ENCODE measurements at places on chromosomes 2 and 18. TPM values are rescaled to one million over a fixed set of nuclear protein-coding genes. Genes with fewer than 3 reads are reported as not detected.

The TUBB6 gene
- 842 TPM for total RNA-seq

The SGO2 gene
- total RNA-seq, result 33.1 TPM

The LINC00305 gene
- not detected for total RNA-seq

The VAMP8 gene
- 28.9 TPM for total RNA-seq

The UPP2 gene
- total RNA-seq, result not detected

The OR6B2 gene
- total RNA-seq, result not detected

The DNER gene
- total RNA-seq, result 0.07 TPM

The EMILIN1 gene
- total RNA-seq, result 9.8 TPM

The GALR1 gene
- not detected for total RNA-seq

The IL1RL1 gene
- 159 TPM for total RNA-seq

The NEU2 gene
- not detected for total RNA-seq

The LCT gene
- total RNA-seq, result under 0.01 TPM

The FNDC4 gene
- 17.3 TPM for total RNA-seq

The IL1R2 gene
- total RNA-seq, result not detected

The LHCGR gene
- not detected for total RNA-seq

The GPR155 gene
- 2.3 TPM for total RNA-seq

The PLA2R1 gene
- 21.4 TPM for total RNA-seq

The ACVR1C gene
- total RNA-seq, result under 0.01 TPM

The RFTN2 gene
- total RNA-seq, result 6.5 TPM

The VWA3B gene
- total RNA-seq, result not detected

The OTOS gene
- total RNA-seq, result not detected
